ENCODE measurements at places on chromosomes 2 and 18.

- no peak for DNase-seq
These were observed 117.9 kb upstream of the POU3F3 start for GRCh38 chr2:104736026-104736425.

DNA sequence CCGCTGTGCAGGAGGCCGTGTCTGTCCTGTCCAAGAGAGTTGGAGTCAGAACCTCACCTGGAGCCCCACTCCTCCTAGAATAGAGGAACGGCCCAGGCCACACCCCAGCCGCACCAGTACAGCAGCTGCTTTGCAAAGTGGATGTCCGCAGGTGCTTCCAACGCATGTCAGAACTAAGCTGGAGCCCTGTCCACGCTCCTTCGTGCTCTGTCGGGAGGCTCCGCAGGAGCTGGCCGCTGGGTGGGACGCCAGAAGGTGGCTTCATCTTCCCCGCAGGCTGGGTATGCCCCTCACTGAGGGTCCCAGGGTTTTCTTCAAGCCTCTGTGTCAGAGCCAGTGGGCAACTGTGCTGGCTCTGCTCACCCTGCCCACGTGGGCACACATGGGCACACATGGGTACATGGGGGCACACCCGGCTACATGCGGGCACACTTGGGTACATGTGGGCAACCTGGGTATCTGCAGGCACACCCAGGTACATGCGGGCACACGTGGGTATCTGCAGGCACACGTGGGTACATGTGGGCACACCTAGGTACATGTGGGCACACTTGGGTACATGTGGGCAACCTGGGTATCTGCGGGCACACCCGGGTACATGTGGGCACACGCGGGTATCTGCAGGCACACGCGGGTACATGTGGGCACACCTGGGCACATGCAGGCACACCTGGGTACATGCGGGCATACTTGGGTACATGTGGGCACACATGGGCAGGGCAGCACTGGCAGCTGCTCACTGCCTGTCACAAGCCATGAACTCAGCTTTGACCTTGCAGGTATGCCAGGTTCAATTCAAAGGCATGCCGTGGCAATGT lies 67.1 kb upstream of the CTDP1 start:
- no peak for DNase-seq

GRCh38 chr2:165889158-165889557 lies 64.4 kb downstream of the TTC21B start:
- no peak for DNase-seq

DNA sequence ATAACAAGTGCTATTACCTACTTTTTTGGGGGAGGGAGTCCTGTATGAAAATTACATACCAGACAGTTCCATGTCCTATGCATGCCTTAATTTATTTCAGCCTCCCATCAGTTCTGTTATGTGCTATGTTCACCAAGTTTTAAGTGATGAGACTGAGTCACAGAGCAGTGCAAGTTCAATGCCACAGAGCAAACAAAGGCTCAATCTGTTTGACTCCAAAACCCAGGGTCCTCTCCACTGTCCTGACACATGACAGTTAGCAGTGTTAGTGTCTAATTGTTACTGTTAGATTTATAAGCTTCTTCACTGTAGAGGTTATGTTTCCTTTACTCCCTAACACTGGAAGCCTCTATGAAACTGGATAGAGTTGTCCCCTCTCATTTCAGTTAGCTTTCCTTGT lies 498.0 kb downstream of the PARD3B start:
- DNase-seq: no peak

DNA sequence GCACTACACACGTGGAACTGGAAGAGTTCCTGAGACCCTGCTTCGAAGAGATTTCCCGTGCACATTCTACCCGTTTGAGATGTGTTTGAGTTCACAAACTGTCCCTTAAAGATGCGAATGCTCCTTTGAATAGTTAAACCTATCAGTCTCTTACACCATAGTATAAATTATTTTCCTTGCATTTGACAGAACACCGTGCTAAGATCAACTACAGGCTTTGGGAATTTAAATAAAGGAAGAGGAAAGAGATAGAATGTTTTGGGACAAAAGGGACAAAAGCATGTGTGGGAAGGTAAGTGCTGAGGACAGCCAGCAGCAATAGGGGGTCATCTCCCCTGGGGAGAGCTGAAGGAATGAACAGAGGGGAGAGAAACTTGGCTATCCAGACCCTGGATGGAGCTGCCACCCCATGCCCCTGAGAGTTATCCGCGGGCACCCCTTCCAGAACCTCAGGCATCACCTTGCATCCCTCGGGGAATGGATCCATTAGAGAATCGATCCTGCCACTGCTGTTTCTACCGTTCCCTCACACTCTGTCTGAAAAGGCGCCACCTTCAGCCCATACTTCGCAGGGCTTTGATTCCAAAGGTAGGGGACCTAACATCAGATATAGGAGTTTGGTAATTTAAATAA lies 888 bp upstream of the ADCY3 start:
- DNase-seq: peak; percentile 36

GRCh38 chr18:22983175-22983574 lies 50.0 kb downstream of the RBBP8 start:
- DNase-seq: peak; percentile 14

DNA sequence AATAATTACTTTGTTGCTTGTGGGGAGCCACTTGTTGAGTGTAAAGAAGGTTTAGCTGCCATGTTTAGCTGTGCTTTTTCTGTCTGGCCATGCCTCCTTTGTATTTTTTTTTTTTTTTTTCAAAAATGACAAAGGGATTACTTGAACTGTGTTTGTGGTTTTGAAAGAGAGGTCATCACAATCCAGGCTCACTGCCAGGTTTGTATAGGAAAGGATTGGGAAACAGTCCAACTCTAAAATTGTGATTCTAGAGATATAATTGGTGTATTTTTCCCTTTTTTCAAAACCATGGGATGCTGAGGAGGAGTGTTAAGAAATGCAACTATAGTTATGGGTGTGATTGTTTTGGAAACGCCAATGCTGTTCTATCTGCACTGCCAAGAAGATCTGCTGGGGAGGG lies 4.3 kb downstream of the ITPRIPL1 start:
- no peak for DNase-seq

GRCh38 chr2:68756178-68756577 lies 21.6 kb downstream of the ARHGAP25 start:
- DNase-seq: no peak

DNA sequence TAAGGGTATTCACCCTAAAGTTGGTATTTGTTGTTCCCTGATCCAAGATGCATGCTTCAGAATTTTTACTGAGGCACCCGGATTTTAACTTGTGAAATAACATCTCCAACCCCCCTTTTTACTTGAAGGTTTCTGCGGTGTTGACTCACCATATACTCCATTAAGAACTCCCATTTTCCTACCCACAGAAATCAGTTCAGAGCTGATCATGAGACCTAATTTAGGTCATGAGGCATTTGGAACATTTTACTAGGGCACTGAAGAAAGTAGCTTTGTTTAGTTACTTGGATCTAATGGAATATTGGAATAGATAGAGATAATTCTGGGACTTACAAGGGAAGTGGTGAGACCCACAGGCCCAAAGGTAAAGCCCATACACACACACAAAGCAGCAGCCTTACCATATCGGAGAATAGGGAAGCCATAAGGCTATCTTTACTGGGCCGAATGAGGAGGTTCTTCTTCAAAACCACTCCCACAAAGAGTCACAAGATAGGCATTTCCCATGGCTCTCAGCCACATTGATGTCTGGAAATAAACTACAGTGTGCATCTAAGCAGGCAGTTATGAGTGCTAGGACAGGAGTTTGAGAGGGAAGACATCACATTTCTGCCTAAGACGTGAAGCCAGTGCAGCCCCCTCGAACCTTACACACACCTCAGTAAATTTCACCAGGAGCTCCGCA lies 681.0 kb upstream of the LRRTM4 start:
- DNase-seq: no peak

GRCh38 chr2:112880696-112881095 lies 30.3 kb upstream of the IL37 start:
- no peak for DNase-seq

GRCh38 chr2:119841550-119841949 lies 81.8 kb downstream of the PTPN4 start:
- no peak for DNase-seq

DNA sequence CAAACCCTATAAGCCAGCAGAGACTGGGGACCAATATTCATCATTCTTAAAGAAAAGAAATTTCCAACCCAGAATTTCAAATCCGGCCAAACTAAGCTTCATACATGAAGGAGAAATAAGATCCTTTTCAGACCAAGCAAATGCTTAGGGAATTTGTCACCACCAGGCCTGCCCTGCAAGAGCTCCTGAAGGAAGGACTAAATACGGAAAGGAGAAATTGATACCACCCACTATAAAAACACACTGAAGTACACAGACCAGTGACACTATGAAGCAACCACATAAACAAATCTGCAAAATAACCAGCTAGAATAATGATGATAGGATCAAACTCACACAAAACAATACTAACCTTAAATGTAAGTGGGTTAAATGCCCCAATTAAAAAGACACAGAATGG lies 22.4 kb downstream of the NPHP1 start:
- no peak for DNase-seq

GRCh38 chr2:61949714-61950560 lies 44.5 kb downstream of the COMMD1 start:
- no peak for DNase-seq

DNA sequence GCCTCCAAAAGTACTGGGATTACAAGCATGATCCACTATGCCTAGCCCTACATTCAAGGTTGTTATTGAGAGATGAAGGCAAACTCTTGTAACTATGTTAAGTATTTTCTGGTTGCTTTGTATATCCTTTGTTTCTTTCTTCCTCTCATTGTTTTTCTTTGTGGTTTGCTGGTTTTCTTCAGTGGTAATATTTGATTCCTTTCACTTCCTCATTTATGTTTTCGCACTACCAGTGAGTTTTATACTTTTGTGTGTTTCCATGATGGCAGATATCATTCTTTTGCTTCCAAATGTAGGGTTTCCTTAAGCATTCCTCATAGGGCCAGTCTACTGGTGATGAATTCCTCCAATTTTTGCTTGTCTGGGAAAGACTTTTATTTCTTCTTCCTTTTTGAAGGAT lies 90.2 kb downstream of the NCK2 start:
- no peak for DNase-seq

DNA sequence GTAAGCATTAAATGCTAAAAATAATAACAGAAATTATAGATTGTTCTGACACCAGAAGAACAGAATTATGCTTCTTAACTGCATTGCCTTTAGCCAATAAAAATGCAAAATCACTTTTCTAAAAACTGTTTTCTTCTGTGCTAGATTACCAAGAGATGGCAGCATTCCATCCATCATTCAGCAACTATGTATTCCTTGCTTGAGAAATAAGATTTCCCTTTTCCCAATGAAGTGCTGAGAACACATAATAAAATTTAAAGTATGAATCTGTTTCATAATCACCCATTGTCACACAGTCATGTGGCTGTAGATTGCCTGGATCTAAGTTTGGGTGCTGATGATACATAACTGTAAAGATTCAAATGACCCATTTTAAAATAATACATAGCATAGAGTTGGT lies 504.2 kb downstream of the TDRD15 start:
- DNase-seq: no peak

DNA sequence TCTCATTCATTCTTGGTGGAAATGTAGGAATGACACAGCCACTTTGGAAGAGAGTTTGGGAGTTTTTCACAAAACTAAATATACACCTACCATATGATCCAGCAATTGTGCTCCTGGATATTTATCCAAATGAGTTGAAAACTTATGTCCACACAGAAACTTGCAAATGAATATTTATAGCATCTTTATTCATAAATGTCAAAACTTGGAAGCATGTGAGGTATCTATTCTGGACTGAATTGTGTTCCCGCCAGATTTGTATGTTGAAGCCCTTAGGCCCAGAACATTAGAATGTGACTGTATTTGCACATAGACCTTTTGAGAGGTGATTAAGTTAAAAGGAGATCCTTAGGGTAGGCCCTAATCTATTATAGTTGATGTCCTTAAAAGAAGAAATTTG lies 409.4 kb upstream of the SYT4 start:
- no peak for DNase-seq

GRCh38 chr2:15942711-15943345 lies 2.5 kb downstream of the MYCN start:
- no peak for DNase-seq

DNA sequence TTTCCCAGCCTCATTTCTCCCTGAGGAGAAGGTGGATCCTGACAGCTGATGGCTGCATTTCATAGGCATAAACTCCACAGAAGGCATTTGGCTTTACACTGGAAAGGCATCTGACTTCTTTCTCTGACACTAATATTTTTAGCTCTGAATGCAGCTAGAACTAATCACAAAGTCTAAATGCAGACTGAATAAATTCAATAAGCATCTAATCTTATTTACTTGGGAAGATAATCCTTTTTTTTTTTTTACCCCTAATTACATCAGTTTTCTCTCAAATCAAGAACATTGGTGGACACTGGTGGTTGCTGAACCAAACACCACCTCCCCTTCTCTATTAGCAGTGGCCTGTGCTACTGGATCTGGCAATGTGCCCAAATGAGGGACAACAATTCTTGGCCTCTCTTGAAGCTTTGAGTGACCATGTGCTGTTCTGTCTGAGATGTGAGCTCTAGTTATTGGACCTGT lies 50.9 kb upstream of the CD226 start:
- DNase-seq: no peak

GRCh38 chr2:149819356-149819957 lies 231.9 kb upstream of the MMADHC start:
- no peak for DNase-seq

DNA sequence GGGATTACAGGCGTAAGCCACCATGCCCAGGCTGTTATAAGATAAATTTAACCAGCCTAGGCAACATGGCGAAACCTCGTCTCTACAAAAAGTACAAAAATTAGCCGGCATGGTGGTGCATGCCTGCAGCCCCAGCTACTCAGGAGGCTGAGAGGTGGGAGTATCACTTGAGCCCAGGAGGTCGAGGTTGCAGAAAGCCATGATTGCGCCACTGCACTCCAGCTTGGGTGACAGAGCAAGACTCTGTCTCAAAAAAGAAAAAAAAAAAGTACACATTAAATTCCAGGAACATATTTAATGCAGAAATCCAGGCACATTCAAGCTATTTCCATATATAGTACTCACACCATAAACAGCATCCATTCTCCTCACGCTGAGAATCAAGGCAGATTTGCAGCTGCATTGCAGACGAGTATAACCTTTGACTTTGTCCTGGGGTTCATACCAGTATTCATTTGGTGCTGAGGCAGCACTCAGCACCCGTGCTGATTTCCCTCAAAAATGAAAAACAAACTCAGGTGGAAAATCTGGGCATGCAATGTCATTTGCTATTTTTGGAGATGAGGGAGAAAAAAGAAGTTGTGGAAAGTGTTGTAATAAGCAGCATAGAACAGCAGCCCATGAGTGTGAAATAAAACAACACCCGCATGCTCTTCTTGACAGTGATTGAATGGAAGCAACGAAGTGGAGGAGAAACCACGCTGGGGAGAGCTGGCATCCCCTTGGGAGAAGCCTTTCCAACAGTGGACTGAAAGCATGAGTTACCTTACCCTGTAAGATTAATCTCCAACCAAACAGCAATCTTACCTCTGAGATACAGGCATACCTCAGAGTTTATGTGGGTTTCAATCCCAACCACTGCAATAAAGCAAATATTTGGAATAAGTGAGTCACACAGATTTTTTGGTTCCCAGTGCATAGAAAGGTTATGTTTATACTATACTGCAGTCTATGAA lies 46.8 kb upstream of the ANXA4 start:
- no peak for DNase-seq

- peak; percentile 35 for DNase-seq
These were observed 631 bp downstream of the GYPC start for GRCh38 chr2:126656431-126657147.
